ENCODE measurements at places on chromosomes 1 and 21.
A peak's percentile ranks its signal among the peaks of the same experiment; 100 is the strongest.

DNA sequence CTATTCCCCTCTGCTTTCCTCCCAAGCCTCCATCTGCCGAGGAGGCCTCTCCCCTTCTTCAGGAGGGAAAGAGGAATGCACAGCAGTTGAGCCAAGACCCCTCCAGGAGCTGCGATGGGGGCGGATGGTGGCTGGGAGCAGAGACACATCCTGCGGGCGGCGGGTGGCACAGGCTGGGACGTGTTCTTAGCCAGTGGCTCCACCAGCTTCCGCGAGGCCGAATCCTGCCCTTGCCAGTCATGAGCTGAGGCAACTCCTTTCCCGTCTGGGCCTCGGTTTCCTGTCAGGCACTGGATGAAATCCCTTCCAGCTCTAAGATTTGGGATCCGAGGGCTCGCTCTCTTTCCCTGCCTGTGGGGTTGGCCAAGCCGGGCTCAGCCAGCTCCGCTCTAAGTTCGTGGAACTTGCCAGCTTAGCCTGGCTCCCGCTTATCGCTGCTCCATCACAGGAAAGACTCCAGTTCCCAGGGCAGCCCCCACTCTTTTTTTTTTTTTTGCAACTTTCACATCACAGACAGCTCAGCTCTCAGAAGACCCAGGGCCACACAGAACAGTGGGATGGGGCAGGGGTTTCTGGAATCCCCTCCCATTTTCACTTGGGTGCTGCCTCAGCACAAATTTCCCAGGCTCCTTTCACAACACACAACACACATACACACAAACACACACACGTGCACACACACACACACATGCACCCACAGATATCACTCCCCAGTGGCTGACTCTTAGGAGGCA is 506 bp downstream of the MYOM3 start:
- DNase-seq, result no peak

- DNase-seq, result no peak
Observed at GRCh38 chr1:1345860-1346500, 3.2 kb downstream of the DVL1 start.

DNA sequence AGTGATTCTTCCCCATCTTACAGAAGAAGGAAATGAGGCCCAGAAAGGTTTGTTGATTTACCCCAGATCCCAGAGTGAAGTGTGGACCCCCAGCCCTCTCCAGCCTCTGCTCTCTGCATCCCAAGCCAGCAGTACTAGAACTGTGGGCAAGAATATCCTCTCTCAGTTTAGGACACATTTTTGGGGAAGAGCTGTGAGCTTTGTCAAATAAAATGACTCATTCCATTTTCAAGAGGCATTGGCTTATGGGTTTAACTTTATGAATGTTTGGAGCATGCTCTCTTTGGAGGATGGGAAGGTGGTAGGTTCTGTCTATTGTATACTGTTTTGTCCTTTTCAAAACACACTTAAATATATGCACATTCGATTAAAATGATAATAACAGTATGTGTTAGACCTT is 70.6 kb upstream of the CNTN2 start:
- no peak for DNase-seq

DNA sequence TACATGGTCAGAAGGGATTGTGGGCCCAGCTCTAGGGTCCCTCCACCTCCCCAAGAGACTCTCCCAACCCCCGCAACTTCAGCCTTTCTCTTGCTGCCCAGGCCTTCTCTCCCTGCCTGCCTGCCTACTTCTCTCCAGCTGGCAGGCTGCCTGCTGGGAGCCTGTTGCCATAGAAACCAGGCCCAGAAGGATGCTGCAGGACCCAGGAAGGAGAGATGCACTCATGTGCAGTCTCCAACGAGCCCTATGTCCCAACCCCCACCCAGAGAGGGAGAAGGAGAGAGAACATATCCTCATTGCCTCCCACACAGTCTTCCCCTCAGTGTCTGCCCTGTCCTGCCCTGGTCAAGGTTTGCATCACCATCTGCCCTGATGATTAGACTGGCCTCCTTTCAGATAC is 10.8 kb upstream of the SMIM12 start:
- peak; percentile 62 for DNase-seq

DNA sequence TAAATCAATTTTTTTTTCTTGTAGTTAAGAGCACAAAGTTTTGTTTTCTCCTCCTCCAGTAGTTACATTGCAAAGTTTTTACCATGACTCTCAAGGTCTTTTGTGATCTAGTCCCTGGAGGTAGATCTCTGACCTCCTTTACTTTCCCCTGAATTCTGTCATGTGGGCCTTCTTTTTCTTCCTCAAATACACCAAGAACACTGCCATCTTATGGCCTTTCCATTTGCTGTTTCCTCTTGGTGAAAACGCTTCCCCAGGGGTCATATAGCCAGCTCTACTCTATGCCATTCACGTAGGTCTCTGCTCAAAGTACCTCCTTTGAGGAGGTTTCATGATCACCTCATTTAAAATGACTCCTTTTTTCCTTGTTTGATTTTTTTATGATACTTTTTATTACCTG is 2.7 kb downstream of the DDX20 start:
- DNase-seq, result no peak

DNA sequence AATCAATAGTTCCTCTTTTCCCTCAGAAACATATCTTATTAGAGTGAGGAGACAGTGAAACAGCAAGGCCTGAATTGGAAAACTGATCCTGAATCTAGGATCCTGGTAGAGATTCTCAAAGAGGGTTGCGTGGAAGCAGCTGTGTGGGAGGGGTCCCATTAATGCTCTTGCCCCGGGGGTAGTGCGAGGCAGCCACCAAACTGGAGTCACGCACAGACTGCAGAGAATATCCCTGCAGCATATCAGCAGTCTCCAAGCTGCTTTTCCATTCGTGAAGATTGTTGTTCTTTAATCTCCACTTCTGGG is 150.1 kb downstream of the DISC1 start:
- no peak for DNase-seq

DNA sequence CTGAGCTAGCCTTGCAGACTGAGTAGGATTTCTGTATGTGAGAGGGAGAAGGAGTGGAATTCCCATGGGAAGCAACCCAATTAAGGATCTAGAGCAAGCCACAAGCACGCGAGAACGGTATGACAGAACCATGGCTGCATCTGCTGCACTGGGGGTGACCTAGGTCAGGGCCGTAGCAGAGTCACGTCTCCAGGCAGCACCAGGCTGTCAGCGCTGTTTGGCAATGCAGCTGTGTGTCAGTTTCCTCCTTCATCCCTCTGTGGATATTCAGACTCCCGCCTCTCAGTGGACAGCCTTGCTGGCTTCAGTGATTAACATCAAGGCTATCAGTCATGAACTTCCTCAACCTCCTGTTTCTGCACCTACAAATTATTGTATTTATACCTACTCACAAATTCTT is 118.1 kb upstream of the PPP2R5A start:
- DNase-seq, result no peak

DNA sequence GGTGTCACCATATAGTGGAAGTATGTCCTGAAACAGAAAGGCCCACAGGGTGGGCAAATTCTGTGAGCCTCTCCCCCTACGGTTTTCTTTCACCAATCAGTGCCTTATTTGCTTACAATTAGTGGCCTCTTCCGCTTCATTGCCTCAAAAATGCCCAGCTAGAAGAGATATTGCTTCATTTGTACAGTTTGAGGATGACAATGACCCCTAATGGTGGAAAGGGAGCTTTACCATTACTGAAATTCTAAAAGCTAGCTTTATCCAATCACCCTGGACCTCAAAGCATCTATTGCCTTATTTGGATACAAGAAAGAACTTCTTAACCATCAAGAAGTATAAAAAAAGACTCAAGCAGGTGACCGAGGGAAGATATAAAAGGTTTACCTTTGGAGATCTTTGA is 49.6 kb downstream of the LRRC71 start:
- no peak for DNase-seq

GRCh38 chr1:174157157-174157806 is 2.0 kb upstream of the RABGAP1L start:
- no peak for DNase-seq

GRCh38 chr1:20739225-20739624 is 6.7 kb upstream of the SH2D5 start:
- DNase-seq, result no peak

DNA sequence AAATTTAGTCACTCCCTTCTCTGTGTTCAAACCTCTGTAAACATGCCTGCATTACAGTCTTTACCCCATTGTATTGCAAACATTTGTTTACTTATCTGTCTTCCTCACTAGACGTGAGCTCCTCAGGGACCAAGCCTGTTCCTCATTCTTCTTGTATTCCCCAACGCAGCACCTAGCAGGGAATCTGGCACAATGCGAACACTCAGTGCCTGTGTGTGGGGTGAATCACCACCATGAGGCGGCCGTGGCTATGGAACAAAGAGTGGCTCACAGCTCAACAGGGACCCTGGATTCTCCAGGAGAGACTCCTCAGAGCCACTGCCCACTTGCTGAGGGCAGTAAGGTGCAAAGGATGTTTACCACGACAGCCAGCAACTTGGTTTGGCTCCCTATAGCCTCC is 95.9 kb downstream of the DDX20 start:
- DNase-seq, result no peak

GRCh38 chr21:44071359-44072104 is 35.7 kb upstream of the PWP2 start:
- DNase-seq, result no peak
